HCT116 (cell line): ENCODE measurements at places on chromosomes 6 and 20. TPM values are rescaled to one million over a fixed set of nuclear protein-coding genes. Genes with fewer than 3 reads are reported as not detected.

Gene ABHD16B
- not detected for total RNA-seq

GRCh38 chr20:63663332-63664066 lies 5.4 kb downstream of the RTEL1 start:
- DNase-seq = no peak

GRCh38 chr20:15628851-15629353 lies 944.3 kb downstream of the KIF16B start:
- DNase-seq = no peak

Gene LHFPL5
- 0.71 TPM for total RNA-seq

DNA sequence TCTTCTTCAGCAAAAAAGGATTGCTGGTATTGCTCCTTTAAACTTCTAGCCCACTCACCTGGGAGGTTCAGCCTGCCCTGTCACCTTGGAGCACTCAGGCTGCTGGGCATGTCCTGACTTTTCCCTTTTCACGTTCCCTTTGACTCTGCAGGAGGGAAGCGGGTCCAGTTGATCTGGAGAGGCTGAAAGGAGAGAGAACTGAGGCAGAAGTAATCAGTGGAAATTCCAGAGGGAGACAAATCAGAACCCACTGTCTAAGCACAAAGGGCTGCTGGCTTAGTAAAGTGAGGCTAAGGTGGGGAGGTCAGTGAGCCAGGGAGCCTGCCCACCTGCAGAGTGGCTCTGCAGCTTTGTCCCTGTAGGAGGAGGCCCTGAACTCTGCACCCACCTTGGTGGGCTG lies 9.7 kb upstream of the SYNDIG1 start:
- no peak for DNase-seq

DNA sequence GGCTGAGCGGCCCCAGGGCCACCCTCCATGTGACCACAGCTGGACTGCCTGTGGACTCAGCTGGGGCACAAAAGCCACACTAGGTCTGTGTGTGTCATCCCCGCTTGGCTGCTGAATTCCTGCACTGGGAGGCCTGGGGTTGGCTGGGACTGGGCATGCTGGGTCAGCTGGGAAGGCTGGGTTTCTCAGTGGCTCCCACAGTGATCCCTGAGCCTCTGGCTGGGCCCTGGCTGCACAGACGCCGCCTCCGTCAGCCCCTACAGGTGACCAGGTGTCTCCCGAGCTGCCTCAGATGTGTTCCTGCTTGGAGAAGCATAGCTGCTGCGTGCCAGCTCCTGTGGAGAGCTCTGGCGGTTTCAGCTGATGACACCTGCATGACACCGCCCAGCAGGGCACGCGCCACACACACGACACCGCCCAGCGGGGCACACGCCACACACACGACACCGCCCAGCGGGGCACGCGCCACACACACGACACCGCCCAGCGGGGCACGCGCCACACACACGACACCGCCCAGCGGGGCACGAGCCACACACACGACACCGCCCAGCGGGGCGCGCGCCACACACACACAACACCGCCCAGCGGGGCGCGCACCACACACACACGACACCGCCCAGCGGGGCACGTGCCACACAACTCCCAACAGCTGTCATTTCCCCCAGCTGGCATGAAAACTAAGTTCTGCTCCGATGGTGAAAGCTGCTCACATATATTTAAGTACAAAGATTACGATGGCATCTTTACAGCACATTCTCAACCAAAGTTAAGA lies 88.8 kb downstream of the TAF4 start:
- DNase-seq = no peak

DNA sequence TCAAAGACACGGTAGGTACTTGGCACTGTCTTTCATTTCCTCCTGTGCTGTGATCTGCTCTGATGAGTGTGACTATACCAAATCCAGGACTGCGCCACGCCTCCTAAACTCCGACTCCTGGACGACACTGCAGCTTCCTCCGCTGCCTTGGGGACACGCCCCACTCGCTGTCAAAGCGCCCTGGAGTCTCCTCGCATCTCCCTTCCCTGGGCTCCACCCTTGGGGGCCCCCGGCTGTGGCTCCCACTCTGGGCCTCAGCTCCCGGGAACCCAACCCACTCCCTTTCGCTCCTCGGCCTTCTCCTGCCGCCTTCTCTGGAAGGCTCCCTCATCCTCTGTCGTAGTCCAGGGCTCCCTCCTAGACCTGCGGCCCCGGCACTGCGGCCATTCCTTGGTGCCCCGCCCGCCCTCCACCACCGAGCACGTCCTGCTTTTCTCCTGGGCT lies 61.2 kb downstream of the RSPH3 start:
- DNase-seq = peak; percentile 24

GRCh38 chr20:53937339-53937741 lies 133.1 kb downstream of the BCAS1 start:
- no peak for DNase-seq

- no peak for DNase-seq
Observed at GRCh38 chr6:16705081-16705993, 55.9 kb downstream of the ATXN1 start.

DNA sequence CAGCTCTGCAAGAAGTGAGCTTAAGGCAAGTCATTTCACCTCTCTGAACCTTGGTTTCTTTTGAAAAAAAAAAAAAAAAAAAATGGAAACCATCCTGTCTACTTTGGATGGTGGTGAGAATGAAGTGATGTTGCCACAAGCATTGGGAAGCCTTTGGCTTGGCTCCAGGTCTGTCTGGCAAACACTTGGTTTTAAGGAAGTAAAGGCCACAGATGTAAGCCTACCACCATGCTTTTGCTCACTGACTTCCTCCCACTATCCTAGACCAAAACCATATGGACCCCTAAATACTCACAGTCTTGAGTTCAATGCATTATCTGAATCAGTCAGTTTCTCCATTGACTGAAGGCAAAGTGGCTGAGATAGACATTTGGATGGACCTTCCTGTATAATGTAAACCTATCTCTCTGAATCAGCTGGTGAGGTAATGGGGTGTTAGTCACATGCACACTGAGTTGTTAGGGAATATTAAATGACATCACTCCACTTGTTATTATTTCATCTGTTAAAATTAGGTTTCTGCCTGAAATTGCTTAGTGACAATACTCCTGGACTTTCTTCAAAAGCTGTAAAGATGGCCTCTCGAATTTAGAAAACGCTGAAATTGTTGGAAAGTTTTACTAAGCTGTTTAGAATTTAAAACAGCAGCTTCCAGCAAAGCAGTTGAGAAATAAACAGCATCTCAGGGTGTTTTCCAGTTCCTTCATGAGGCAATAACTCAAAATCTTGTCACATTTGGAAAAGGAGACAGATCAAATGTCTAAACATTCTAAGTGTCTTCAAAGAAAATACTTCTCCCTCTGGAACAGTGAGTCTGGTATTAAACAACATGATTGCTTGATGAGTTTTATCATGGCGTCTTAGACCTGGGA lies 833.5 kb downstream of the DHX35 start:
- no peak for DNase-seq
